ENCODE measurements at places on chromosomes 11 and 22.

GRCh38 chr11:7449211-7449840 lies 36.0 kb upstream of the OLFML1 start:
- DNase-seq: no peak

DNA sequence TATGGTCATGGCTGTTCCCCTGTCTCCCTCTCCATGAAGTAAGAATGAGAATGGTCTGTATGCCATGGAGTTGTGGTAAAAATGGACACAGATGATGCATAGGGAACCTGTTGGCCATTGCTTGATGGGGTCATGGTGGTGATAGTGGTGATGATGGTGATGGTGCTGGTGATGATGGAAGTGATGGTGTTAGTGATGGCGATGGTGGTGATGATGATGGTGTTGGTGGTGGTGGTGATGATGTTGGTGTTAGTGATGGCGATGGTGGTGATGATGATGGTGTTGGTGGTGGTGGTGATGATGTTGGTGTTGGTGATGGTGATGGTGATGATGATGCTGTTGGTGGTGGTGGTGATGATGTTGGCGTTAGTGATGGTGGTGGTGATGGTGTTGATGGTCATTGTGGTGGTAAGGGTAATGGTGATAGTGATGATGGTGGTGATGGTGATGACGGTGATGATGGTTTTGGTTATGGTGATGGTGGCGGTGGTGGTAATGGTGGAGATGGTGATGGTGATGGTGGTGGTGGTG lies 5.1 kb upstream of the CACNA1I start:
- no peak for DNase-seq

- DNase-seq: no peak
Observed at GRCh38 chr22:38874529-38875222, 2.7 kb upstream of the CBX6 start.

- no peak for DNase-seq
Observed at GRCh38 chr11:80719292-80719646, 1278.4 kb upstream of the TENM4 start.

DNA sequence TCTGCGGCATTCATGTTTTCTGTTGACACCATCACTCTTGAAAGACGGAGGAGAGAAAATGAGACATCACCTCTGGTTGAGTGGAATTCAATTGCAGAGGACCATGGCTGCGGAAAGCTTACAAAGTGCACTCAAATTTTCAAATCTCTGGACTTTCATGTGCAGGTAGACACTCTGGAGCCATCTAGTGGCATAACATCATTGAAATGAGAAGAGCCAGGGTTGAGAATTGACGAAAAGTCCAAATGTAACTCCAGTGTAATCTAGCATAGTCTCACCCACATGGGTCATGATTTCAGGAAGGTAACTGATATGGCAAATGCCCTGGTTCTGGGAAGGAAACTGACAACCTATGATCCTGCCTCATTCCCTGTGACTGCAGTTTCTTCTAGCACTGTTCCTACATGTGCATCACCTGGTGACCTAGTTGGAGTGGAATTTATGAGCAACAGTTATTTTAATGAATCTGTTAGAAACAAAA lies 687.8 kb downstream of the KCNA4 start:
- DNase-seq: no peak

- no peak for DNase-seq
Observed at GRCh38 chr11:20671856-20672546, 2.6 kb downstream of the NELL1 start.

GRCh38 chr11:117189191-117189940 lies 9.8 kb upstream of the TAGLN start:
- no peak for DNase-seq

DNA sequence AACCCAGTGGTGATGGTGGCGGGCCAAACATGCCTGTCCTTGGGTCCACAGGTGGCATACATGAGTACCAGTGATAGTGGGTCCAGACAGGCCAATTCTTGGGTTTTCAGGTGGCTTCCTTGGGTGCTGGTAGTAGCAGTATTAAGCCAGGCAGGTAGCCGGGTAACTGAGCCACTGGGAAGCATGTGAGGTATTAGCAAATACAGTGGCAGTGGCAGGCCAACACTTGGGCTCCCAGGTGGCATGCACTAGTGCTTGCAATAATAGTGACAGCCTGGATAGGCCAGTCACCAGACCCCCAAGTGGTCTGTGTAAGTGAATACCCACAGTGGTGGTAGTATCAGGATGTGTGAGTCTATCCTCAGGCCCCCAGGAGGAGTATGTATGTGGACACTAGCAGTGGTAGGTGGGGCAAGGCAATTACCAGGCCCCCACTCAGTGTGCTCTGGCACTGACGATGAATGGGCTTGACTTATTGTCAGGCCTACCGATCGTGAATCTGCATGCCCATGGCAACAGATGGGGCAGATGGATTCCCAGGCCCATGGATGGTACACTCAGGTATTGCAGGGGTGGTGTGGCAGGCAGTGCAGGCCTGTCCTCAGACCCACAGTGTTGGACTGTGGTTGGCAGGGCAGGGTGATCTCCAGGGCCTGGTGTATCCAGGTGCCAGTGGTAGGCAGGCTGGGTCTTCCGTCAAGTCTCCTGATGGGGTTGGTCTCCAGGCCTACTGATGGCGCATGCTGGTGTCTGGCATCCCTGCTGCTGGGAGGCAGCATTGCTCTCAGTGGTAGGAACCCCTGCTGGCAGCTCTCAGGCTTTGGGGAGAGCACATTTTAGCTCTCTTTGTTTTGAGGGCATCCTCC lies 840.7 kb downstream of the FAM181B start:
- DNase-seq: no peak

GRCh38 chr11:11555208-11555607 lies 66.6 kb downstream of the GALNT18 start:
- no peak for DNase-seq

DNA sequence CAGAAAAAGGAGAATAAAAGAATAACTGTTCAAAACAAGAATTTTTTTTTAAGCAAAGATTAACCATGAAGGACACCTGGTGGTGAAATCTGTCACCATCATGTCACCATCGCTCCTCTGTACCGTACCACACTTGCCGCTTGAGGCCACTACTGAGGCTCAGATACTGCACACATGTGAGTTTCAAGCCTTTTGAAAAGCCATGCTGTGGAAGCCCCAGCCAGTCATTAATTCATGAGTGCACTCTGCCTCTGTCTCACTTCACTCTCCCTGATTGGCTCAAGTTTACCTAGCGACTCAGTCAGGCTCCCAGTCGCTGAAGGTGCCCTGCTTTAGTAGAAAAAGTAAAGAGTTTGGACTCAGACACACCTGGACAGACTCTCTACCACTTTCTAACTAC lies 6.6 kb upstream of the MS4A12 start:
- DNase-seq: no peak

DNA sequence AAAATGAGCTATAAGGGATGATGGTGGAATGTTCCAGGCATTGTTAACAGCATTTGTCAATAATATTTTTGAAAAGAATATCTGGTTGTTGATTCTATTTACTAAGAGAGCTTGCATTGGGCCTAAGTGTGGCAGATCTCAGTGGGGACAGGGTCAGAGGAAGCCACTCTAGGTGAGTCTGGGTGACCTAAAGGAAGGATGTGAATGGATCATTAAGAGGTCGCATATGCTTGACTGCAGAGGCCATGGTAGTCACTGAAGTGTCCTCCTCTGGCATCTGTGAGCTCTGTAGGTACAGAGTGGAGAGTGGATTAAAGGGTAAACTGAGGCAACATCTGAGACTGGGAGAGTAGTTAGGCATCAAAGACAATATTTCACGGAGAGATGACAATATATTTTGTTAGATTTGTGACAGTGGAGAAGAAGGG lies 37.9 kb upstream of the TOP3B start:
- no peak for DNase-seq

DNA sequence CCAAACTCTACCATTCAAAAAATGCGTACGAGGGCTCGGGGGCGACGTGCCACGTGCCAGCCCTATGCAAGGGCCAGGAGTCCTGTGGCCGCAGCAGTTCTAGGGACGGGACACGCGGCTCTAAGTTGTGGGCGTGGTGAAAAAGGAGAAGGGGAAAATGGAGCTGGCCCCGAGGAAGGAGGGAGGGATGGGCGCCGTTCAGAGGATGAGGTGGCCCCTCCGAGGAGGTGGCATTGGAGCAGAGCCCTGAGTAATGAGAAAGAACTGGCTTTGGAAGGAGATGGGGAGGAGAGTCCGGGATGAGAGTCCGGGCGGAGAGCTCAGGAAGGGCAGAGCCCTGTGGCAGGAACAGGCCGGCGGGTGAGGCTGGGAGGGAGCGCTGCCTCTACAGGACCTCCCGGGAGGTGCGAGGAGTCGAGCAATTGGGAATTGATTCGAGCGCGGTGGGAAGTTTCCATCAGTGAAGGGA lies 21.0 kb downstream of the OTUB1 start:
- no peak for DNase-seq

DNA sequence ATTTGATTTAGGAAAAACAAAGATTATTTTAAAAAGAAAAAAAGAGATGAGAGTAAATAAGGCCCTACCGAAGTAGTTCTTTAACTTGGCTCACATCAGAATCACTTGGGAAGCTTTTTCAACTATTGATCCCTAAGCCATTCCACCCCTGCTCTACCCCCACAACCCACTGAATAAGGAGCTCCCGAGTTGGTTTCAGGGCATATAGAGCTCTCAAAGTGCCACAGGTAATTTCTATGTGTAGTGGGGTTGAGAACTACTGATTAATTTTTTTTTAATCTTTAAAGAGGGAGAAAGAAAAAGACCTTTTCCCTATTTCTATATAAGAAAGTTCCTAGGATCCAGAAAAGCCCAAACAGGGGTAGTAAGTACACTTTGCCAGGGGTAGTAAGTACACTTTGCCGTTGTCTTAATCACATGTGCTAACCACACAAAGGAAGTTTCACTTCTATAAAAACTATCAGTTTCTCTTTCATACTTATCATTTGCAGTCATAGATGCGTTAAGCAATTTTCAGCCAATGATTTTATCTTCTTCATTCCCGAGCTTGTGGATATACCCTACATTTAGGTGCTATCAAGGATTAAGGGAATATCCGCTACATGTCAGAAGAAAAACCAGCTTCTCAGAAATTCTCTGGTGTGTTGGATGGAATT lies 108.4 kb upstream of the ZC3H12C start:
- DNase-seq: no peak
